HCT116 (cell line): ENCODE measurements at places on chromosomes 12 and 14. TPM values are rescaled to one million over a fixed set of nuclear protein-coding genes. Genes with fewer than 3 reads are reported as not detected.

The SLC10A1 gene
- not detected for total RNA-seq

The TAS2R43 gene
- total RNA-seq = not detected

The SLC25A21 gene
- 3.5 TPM for total RNA-seq

The TAS2R7 gene
- not detected for total RNA-seq

The ZFHX2 gene
- 3.6 TPM for total RNA-seq

The TAS2R30 gene
- total RNA-seq = 1.5 TPM

The PLBD1 gene
- 0.30 TPM for total RNA-seq

The RPL10L gene
- not detected for total RNA-seq

The SLC2A14 gene
- not detected for total RNA-seq

The SCAF11 gene
- total RNA-seq = 79.8 TPM

The MTRFR gene
- 27.0 TPM for total RNA-seq

The MYF5 gene
- not detected for total RNA-seq
